Stimulated activated effector memory CD8-positive, alpha-beta T cell treated with anti-CD3 and anti-CD28 coated beads, Interleukin-12 subunit alpha, Interleukin-12 subunit beta, amount 100 ng/mL, for 72 hours (primary cell): ENCODE measurements at places on chromosomes 5 and 9.

DNA sequence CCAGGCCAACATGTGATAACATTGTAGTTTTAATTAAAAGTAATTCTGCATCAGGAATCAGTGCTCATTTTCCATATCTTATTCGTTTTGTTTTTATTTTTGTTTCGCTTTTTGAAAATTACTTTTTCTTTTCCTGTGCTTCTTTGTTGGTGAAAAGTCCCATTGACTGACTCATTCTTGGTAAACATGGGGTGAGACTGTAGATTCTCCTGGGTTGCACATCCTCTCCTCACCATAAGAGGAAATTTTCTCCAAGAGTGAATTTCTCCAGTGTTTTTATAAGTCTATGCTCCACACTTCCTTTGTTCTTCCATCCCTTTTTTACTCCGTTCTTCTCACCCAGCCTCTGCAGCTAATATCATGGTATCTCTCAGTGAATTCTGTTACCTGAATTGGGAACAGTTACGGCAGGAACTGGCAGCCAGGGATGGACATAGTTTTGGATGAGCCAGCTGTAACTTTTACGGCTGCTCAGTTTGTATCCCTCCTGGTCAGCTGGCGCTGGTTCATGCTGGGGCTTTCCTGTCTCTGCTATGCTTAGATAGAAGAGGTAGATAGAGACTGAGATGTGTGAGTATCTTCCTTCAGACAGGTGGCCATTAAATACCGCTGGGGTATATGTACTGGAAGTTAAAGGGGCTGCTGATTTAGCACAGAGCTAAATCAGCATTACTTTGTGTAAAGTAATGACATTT lies 80.0 kb downstream of the MAN2A1 start:
- DNase-seq, result no peak

GRCh38 chr9:94269264-94269663 lies 10.2 kb downstream of the ZNF169 start:
- no peak for DNase-seq

- no peak for DNase-seq
Observed at GRCh38 chr5:157828105-157828943, 30.6 kb downstream of the CLINT1 start.

- DNase-seq, result peak; percentile 36
Observed at GRCh38 chr5:102681403-102681983, 73.6 kb upstream of the PAM start.

DNA sequence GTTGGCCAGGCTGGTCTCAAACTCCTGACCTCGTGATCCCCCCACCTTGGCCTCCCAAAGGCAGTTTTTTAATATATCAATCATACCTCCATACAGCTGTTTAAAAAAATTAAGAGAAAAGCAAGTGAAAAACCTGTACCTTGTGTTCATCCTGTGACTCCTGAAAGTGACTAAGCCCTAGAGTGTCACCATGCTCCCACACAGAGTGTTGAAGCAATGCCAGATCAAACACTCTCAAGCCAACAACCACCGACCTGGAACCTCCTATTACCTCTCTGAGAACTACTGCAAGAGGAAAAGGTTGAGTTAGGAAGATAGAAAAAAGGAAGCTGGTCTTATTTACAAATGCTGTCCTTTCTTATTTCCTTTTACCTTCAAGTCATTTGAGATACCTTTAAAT lies 123.5 kb downstream of the RASEF start:
- no peak for DNase-seq

GRCh38 chr9:86545090-86545489 lies 190.9 kb upstream of the TUT7 start:
- DNase-seq, result no peak
